Epithelial cell of alveolus of lung (primary cell): ENCODE measurements at places on chromosomes 1 and 21. TPM values are rescaled to one million over a fixed set of nuclear protein-coding genes. Genes with fewer than 3 reads are reported as not detected.

Gene PBXIP1
- total RNA-seq, result 67.4 and 92.9 TPM in 2 replicates

Gene DYNLT5
- 0.78 TPM in 1 of 2 replicates, not detected in the other for total RNA-seq

Gene CAPN9
- not detected in 2 replicates for total RNA-seq

Gene KRTAP21-2
- not detected in 2 replicates for total RNA-seq
